ENCODE measurements at places on chromosomes 5 and 9.

- DNase-seq = no peak
Observed at GRCh38 chr5:150073086-150073625, 13.2 kb downstream of the CSF1R start.

GRCh38 chr5:67693956-67694809 is 497.6 kb upstream of the CD180 start:
- no peak for DNase-seq

DNA sequence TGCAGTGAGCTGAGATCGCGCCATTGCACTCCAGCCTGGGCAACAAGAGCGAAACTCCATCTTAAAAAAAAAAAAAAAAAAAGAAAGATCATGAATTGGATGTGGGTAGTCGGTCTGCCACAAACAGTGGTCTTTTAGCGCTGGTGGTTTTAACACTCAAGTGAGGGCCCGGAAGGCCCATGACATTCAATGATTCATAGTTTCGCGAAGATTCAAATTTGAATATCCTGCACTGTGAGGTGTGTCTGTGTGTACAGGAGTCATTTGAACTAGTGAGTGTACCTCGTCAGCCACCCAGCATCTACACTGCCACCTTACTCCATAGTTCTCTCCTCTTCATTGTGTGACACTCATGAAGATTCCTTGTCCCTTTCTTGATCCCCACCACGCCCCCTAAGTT is 41.3 kb downstream of the CFAP77 start:
- no peak for DNase-seq

GRCh38 chr5:72543365-72543764 is 36.2 kb upstream of the ZNF366 start:
- DNase-seq = no peak

- no peak for DNase-seq
Observed at GRCh38 chr9:88934876-88935535, 56.3 kb upstream of the S1PR3 start.

DNA sequence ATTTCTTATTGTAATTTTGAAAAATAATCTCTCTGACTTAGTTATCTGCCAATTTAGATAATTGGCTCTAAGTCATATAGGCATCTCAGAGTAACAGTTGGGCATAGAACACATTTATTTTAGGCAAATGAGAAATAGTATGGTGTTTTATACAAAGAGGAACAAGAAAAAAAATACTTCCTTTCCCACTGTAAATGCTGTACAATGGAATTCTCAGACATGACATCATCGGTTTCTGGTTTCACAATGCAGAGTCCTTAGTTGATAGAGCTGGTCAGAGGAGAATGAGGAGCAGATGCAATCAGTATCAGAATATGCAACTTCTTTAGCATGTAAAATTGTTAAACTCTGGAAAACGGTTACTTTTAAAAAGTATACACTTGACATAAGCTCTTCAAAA is 49.4 kb downstream of the PLK2 start:
- DNase-seq = no peak

- no peak for DNase-seq
Observed at GRCh38 chr5:5287419-5287818, 135.1 kb upstream of the ICE1 start.

- DNase-seq = no peak
Observed at GRCh38 chr9:128167209-128167608, 7.1 kb downstream of the BBLN start.

- no peak for DNase-seq
Observed at GRCh38 chr5:164233791-164234190, 728.4 kb downstream of the MAT2B start.
